ENCODE measurements at places on chromosomes 5 and 9.
A peak's percentile ranks its signal among the peaks of the same experiment; 100 is the strongest.

DNA sequence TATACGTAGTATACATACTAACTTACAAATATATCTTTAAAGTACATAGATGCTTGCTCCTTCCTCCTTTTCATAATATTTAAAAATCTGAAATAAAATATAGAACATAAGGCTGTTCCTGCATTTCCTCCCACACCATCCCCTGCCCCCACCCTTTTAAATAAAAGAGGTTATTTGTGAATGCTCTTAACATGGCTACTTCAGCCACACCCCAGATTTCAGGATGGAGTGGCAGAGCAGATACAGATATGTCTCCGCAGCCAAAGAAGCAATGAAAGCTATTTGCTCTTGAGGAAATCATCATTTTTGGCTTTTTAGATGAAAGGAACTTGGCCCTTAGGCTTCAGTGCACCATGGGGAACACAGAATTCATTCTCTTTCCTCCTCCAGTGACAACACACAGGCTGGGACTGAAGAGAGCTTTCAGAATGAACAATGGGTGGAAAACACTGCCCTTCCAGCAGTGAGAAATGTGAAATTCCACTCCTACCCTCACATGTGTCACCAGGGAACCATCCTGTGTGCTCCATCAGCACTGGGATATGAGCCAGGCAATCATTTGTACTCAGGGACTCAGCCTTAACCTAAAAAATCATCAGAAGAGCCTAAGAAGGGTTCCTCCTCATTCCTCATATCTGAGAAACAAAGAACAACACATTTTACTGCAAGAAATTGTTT is 134.3 kb downstream of the PPP2R2B start:
- DNase-seq = peak; percentile 44

GRCh38 chr9:82538634-82539033 is 524.3 kb downstream of the RASEF start:
- DNase-seq = no peak

- no peak for DNase-seq
These were observed 66.8 kb downstream of the SLC38A9 start for GRCh38 chr5:55645304-55645703.

DNA sequence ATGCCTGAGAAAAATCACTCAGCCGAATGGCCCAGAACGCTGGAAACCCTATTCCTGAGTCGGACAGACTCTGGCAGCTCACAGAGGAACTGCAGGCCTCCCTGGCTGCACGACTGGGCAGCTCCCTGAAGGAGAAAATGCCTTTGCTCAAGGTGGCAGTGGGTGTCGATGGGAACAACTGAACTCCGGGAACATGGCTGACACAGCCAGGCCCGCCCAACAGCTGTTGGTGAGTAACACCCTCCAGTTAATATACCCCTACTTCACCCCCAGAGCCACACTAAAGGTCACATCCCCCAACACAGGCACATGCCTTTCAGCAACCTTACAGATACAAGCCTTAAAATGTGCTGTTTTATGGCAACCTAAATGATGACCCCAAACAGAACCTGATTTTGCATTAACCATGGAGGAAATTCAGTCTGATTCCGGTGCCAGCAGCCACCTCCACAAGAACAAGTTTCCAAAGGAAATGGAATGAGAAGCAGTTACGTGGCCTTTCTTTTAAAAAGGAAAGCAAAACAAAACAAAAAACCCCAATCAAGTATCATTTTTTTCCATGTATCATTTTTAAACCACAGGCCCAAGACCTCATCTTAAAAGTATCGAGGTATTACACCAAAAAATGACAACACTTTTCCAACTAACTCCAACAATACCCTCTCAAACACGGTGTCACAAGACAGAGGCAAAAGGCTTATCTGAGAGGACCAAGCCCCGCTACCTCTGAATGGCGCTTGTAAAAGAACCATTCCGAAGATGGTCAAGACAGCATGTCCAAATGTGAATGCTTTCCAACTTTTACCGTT is 3.1 kb downstream of the KLF9 start:
- DNase-seq = peak; percentile 81

- no peak for DNase-seq
These were observed 30.4 kb downstream of the GARNL3 start for GRCh38 chr9:127295005-127295404.

- DNase-seq = no peak
These were observed 1.2 kb downstream of the DUSP1 start for GRCh38 chr5:172769616-172770373.

DNA sequence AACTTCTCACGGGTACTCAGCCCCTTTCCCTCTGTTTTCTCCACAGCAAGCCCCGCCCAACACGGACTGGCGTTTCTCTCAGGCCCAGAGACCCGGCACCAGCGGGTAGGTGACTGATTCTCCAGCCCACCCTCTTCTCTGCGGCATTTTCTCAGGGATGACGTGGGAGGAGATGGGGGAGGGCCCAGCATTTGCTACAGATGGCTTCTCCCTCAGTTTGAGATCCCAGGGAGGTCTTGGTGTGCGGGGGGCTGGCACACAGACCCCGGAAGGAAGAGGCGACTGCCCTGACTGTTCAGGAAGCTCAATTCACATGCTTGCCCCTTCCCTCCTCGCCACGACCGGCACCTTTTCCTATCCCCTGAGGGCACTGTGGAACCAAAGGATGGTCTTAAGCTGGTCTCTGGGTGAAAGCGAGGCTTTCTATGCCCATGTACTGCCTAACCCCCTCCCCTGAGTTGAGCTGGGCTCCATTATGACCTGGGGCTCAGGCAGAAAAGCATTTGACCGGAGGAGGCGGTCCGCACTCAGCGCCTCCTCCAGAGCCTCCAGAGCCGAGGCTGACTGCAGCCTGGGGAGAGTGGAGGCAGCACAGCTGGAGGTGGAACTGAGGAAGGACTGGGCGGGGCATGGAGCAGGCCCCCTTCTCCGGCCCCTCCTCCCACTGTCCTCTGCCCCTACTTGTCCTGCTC is 6.0 kb downstream of the PCDHGC5 start:
- no peak for DNase-seq

DNA sequence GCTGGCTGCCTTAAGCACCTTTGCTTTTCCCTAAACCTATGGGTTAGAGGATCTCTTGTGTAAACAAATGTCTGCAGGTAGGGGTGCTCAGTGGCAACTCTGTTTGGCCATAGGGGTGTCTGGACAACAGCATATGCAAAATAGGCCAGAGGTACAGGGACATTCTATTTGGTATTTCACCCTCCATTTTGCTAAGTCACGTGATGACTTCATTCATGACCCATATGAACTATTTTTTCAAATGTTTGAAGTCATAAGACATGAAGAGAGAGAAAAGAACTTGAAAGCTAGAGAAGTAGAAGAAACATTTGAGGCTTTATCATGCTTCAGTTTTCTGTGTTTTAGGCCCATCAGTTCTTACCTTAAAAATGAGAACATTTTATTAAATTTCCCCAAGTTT is 370.2 kb downstream of the GADD45G start:
- DNase-seq = no peak

DNA sequence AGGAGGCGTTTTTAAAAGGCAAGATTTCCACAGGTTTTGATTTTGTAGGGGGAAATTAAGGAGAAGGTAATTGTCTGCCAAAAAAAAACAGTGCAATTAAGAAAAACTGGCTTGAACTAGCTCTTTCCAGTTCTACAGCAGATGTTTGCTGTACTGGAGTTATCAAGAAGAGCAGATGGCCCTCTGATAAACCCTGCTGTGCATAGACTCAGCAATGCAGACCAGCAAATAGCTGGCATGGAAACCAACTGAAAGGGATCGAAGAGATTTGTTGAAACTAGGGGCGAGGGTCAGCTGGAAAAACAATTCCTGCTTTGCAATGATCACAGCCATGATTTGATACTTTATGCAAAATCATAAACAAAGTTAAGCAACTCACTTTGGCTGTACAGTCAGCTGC is 17.8 kb upstream of the BHMT start:
- DNase-seq = no peak

- no peak for DNase-seq
These were observed 10.3 kb upstream of the GLE1 start for GRCh38 chr9:128494108-128494745.

GRCh38 chr5:59568161-59568560 is 325.4 kb downstream of the PDE4D start:
- no peak for DNase-seq

DNA sequence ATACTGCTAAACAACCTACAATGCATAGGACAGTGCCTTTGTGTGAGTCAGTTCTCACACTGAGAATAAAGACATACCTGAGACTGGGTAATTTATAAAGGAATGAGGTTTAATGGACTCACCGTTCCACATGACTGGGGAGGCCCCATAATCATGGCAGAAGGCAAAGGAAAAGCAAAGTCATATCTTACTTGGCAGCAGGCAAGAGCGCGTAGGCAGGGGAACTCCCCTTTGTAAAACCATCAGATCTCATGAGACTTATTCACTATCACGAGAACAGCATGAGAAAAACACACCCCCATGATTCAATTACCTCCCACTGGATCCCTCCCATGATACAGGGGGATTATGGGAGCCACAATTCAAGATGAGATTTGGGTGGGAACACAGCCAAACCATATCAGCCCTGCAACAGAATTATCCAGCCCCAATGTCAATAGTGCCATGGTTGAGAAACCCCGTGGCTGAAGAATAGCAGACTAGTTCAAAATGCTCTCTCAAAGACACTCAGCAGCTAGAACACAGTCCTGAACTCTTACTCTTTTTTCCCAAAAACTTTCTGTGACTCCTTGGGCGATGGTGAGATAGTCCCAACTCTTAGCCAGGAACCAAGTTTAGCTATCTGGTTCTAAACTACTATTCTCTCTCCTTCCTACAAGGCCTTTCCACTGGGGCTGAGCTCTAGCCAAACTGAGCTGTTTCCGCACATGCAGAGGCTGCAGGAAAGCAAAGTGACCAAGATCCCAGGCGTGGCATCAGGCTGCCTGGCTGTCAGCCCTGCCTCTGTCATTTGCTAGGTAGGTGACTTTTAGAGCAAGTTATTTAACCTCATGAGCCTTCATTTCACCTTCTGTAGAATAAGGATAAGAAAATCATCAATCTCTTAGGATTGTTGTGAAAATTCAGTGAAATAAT is 21.7 kb downstream of the FAT2 start:
- no peak for DNase-seq

DNA sequence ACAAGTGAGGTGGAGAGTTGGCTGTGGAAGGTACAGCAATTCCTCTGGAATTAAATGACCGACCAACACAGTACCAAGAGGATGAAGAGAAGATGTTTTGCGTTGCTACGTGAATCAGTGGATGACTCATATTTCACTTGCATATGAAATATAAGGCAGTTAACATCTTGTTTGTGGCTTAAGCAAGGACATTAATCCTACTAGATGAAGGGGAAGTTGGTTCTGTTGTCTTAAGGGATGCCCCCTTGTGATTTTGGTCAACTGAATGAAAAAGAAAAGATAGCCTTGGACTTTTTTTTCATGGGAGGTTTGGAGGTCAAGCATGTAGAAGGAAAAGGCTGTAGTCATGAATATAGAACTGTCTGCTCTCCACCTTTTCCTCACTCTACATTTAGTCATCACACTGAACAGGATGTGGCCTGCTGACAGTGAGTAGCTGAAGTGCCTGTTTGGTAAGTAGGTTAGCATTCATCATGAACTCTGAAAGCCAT is 33.9 kb downstream of the VLDLR start:
- DNase-seq = peak; percentile 71

DNA sequence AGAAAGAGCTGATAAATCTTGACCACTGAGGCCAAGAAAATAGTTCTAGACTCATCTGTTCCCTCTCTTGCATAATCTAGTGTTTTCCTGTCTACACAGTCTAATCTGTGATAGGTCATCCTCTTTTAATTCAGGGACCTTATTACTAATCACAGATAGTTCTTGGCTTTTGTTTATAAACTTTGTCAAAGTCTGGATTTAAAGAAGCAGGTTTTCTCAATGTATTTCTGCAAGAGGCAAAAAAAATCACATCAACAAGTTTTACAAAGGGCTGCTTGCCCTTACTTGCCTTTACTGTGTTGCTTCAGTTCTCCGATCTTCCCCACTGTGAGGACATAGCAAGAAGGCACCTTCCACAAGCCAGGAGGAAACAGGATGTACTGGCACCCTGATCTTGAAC is 43.9 kb upstream of the MTAP start:
- no peak for DNase-seq

GRCh38 chr5:170520372-170520771 is 16.6 kb downstream of the KCNIP1 start:
- no peak for DNase-seq

DNA sequence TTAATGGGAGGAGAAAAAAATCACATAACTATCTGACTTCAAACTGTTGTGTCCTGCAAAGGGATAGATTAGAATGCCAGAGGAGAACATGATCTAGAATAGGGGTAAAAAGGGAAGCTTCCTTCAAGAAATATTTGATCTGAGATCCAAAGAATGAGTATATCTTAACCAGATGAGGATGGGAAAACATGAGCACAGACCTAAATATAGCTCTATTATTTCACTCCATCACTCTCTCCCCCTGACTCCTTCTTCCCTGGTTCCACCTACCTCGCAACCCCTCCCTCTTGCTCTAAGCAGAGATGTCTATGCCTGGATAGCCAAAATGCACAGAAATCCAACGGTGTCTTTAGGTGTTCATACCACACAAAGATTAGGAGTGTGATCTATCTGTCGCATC is 36.4 kb downstream of the NR4A3 start:
- no peak for DNase-seq

DNA sequence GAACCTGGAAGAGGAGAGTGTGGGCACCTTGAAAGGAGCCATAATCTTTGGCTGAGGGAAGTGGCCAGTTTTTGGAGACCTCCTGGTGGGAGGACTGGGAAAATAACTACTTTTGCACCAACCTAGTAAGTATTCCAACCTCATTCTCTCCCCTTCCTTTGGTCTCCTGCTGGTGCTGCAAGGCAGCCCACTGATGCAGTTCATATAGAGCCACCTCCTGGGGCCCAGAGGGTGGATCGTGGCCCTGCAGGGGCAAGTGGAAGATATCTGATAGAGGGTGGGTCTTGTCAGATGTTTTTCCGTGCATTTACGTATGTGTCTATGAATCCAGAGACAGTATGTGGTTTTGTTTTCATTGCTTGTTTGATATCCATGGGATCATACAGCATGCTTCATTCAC is 172.8 kb upstream of the PITX1 start:
- no peak for DNase-seq
